ENCODE measurements at places on chromosomes 2 and 18. TPM values are rescaled to one million over a fixed set of nuclear protein-coding genes. Genes with fewer than 3 reads are reported as not detected.

GRCh38 chr2:61722318-61722717 lies 131.5 kb downstream of the FAM161A start:
- DNase-seq = no peak

DNA sequence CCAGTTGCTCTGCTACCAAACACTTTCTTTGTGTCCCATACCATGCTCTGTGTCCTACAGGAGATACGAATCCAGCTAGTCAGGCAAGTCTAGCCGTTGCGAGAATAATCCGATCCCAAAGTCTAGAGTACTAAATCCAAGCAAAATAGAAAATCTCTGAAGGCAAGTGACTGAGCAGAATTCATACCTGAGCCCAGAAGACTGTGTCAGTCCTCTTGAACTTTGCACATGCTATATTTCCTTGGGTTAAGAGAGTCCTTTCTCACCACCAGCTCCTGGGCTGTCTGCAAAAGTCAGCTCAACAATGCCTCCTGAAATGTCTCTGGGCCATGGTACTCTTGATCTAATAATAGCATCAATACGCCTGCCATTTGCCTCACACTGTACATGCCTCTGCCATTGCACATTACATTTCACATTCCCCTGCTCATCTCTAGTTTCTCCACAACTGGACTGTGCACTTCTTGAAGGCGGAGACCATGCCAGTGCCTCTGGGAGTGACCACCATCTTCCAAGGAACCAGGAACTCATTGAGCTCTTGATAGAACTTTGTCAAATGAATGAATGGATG lies 265.8 kb upstream of the ID2 start:
- DNase-seq = no peak

GRCh38 chr2:128498086-128498485 lies 179.4 kb upstream of the HS6ST1 start:
- DNase-seq = no peak

DNA sequence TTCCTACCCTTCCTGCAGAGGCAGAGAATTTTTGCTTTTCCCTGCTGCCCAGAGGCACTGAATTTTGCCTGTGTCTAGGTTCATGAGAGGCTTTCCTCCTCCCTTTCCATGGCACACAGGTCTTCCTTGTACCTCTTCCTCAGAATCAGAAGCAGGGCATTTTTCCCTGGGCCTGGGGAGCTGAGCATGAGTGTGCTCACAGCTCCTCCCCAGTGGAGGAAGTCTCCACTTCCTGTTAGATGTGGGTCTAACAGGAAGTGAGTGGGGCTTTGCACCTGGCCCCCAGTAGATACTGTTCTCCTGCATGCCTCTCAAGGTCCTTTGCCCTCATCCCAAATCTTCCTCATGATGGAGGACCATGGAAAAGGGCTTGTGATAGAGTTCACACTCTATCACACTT lies 297.2 kb upstream of the FIGN start:
- no peak for DNase-seq

DNA sequence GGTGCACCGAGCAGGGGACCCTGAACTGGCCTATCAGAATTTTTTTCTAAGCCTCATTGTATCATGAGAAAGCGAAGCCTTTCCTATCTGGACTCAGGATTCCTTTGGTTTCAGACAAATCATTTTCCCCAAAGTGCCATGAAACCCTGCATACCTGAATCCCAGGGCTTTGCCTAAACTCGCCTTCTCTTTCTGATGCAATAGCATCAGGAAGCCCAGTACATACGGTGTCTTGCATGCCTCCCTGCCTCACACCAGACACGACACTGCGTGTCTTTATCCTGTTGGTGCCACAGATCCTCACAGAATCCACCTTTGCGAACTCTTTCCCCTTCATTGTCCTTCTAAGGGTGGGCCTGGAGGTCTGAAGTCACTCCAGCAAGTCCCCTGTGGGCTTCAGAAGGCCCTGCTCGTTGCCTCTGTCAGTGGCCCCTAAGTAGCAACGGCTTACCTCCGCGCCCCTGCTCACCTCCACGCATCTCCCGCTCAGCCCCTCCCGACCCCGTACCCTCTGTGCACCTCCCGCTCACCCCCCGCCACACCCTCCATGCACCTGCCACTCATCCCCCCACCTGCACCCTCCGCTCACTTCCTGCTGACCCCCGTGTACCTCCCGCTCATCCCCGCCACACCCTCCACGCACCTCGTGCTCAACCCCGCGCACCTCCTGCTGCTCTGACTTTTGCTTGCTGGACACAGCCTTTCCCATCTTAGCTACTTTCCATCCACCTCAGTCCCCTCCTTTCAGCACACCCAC lies 83.4 kb downstream of the TPGS2 start:
- DNase-seq = no peak

The CHRND gene
- total RNA-seq = not detected
